Muscle of arm (tissue), 14 donors: ENCODE measurements at places on chromosomes 2 and 18.
A peak's percentile ranks its signal among the peaks of the same experiment; 100 is the strongest.

DNA sequence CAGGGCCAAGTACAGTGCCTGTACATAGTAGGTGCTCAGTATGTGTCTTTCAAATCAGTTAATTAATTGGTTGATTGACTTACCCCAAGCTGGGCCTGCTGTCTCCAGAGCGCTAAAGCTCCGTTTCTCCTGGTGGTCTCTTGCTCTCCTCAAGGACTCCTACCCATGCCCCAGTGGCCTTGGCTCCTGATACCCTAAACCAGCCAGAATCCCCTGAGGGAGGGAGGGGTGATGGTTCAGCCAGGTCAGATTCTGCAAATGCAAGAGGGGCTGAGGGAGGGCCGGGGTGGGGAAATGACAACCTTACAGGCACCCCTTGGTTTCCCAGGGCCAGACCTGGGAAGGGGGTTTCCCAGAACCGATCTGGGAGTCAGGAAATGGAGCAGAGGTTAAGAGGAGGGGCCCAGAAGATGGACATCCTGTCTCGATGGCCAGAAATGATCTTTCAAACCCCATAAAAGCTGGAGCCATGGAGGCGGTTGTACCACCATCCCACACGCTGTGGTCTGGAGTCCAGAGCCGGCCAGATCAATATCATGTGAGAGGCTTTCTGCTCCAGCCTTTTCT lies 209.1 kb downstream of the TNS1 start:
- DNase-seq = no peak

- no peak for DNase-seq
Measured at GRCh38 chr2:188824125-188824524, 150.0 kb upstream of the COL3A1 start.

GRCh38 chr2:174597345-174598047 lies at the start of gene WIPF1:
Gene WIPF1 (minus strand): TSS chr2:174597804. CDS start chr2:174585573, 12,231 bp downstream.
- no peak for DNase-seq

DNA sequence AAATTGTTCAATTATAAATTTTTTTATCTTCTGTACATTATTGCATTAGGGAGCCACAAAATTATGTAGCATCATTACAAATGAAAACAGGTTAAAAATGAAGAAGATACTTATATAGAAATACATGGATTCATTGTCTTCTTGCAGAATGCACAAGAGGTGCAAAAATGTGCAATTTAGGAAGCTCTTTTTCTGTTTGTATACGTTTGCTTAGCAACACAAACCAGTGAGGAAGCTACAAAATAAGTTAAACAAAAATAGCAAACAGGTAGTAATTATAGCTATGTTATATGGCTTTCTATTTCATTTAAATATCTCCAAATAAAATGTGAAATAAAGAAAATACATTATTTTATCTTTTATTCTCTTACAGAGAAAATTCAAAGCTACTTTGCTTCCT lies 177.6 kb upstream of the SESTD1 start:
- DNase-seq = no peak

- DNase-seq = peak; percentile 73
Measured at GRCh38 chr2:42793334-42794270, 1.2 kb upstream of the HAAO start.

DNA sequence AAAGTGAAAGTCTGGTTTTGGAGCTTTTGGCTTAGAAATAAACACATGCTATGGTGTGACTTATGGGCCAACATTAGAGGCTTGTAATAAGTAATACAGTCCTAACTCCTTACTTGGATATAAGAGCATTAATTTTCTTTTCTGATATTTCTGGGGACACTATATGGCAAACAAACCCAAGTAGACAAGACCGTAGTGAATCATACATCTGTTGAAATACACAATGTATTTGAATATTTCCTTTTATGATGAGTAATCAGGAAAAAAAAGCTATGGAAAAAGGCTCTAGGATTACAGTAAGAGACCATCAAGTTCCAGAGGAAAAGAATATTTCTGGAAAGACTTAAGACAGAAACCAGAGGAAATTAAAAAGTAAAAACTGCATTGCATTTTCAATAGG lies 146.0 kb upstream of the CYP26B1 start:
- DNase-seq = no peak

DNA sequence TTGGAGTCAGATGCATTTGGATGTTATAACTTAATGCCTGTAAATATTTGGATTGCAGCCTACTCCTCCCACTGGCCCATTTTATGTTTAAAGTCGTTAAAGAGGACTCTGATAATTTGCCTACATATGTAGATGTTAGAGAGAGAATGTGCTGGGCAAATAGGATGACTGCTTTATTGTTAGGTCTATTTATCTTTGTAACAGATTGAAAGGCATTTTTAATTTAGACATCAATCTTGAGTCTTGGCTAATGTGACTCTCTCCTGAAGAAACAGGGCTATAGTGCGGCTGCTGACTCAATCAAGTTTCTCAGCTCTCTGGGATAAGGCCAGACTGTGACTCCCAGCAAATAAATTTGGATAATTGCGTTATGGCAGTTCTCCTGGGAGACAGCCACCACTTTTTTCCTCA lies 1101.4 kb downstream of the CBLN2 start:
- DNase-seq = peak; percentile 18

GRCh38 chr2:101623031-101623521 lies 74.4 kb upstream of the MAP4K4 start:
- DNase-seq = no peak

DNA sequence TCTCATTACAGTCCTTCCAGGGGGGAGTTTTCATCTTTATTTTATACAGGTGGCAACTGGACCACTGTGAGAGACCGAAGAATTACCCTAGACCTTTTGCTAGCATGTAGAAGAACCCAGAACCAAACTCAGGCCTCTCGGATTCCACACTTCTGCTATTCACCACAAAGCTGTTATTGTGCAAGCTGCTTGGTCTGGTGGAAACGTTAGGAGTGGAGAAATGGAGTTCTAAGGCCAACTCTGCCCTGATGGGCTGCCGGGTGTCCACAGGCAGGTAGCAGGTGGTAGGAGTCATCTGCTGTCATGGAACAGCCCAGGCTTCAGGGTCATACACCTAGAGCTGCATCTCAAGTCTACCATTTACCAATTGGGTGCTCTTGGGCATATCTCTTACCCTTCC lies 218.8 kb downstream of the BCL11A start:
- DNase-seq = no peak

- no peak for DNase-seq
Measured at GRCh38 chr2:141103216-141103615, 1027.6 kb downstream of the LRP1B start.

- no peak for DNase-seq
Measured at GRCh38 chr18:36519358-36519757, 221.8 kb downstream of the FHOD3 start.

DNA sequence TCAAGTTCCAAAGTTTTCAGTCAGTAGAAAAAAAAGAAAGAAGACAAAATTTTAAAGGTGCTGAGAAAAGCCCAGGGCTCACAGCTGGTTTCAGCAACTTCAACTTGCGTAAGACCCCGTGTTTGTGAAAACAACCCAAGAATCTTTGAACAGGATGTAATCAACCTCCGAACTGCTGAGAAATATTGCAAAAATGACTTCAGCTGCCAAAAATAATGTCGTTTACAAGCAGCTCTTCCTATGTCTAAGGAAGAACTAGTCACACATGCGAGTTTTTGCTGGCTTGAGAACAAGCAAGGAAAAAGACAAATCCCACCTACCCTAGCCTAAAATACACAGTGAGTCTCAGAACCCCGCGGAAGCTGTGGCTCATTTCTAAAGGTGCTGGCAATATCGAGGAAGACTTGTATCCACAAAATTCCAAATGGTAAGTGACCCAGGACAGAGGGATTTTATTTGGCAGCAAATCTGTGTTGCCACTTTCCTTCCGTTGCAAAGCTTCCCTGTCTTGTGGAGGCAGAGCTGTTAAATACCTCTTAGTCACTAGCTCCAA lies 59.8 kb upstream of the SLC8A1 start:
- DNase-seq = peak; percentile 64

- no peak for DNase-seq
Measured at GRCh38 chr2:35343135-35343534, 1012.4 kb upstream of the CRIM1 start.

- DNase-seq = no peak
Measured at GRCh38 chr2:27442920-27443282, 720 bp downstream of the KRTCAP3 start.

- no peak for DNase-seq
Measured at GRCh38 chr2:199366406-199366805, 91.3 kb downstream of the SATB2 start.

DNA sequence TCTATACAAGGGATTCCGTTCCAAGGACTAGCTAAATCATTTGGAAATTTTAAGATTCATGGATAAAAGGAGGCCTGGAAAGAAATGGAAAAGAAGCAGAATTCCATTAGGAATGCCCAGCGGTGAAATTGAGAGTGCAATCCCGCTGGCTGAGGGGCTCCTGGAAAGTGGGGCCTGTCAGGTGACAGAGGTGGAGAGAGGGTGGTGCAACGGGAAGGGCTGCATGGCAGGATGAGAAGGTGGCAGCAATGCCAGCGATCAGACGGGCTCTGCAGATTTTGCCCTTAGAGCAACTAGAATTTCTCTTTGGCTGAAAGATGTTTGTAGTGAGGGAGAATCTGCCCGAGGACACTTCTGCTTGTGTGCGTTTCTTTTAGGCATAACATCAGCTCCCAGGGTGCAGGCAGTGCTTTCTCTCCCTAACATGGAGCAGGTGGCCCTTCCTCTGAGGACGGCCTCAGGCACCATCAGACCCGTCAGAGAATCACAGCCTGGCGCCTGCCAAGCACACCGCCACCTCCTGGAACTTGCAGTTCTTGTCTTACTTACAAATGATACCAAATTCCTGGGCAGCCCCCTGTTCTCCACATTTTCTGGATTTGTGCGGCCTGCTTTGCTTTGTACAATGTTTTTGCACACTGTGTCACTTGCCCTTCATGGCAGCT lies 261.6 kb downstream of the NDUFA10 start:
- DNase-seq = no peak

GRCh38 chr18:47260924-47261701 lies 9.7 kb upstream of the SKOR2 start:
- no peak for DNase-seq

GRCh38 chr18:47863041-47863440 lies 67.4 kb downstream of the SMAD2 start:
- DNase-seq = no peak

DNA sequence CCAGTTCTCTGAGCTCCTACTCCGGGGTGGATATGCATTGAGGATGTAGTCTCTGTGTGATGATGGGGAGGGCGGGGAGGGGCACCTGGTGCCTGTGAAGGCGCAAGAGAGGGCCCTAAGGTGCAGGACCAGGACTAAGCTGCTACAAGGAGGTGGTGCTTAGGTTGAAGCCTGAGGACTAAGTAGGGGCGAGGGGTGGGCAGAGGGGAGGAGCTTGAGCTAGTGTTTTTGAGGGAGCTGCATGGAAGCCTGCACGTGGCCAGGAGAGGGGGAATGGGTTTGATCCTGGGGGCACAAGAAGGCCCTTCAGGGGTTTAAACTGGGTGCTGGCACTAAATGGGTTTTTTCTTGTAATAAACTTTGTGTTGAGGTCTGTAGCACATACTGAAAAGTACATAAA lies 105.0 kb downstream of the UGGT1 start:
- no peak for DNase-seq

GRCh38 chr2:110941226-110941625 lies 179.5 kb upstream of the BCL2L11 start:
- DNase-seq = no peak

GRCh38 chr2:136124805-136125204 lies 6.9 kb upstream of the CXCR4 start:
- no peak for DNase-seq

DNA sequence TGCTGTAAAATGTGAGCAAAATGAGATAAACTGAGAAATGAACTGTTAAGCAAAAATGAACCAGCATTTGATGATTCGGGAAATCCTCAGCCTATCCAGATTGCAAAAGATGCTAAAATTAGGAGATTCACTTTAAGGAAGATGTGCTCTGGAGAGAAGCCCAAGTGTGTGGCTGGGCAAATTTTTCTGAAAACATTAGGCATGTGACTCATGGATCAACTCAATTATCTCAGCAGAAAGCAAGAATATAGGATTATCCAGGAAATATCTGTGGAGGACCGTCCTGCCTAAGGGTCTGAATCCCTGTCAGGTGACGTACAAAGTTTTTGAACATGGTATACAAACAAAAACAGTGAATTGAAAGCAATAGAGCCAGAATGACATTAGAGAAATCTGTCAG lies 1268.3 kb upstream of the TMEFF2 start:
- no peak for DNase-seq

GRCh38 chr2:176856683-176857082 lies 355.9 kb upstream of the HNRNPA3 start:
- no peak for DNase-seq

GRCh38 chr2:32768387-32769174 lies 140.7 kb downstream of the TTC27 start:
- no peak for DNase-seq

- no peak for DNase-seq
Measured at GRCh38 chr2:67208887-67209500, 188.1 kb upstream of the ETAA1 start.

DNA sequence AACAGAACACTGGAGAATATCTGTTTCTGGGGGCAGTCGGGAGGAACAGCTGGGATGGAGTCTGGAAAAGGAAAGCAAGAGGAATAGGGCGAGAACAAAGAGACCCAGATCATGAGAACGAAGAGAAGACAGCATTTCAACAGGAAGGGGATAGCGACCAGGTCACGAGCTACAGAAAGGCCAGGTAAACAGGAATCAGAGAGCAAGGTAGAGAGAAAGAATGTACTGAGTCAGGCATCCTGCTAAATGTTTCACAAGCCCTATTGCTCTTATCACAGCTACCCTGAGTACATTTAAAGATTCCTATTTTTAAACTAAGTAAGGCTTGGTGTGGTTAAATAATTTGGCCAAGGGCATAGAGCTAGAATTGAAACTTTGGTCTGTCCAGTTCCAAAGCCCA lies 254.9 kb upstream of the RAB12 start:
- DNase-seq = no peak

- DNase-seq = no peak
Measured at GRCh38 chr2:162082681-162083080, 8.7 kb upstream of the DPP4 start.

DNA sequence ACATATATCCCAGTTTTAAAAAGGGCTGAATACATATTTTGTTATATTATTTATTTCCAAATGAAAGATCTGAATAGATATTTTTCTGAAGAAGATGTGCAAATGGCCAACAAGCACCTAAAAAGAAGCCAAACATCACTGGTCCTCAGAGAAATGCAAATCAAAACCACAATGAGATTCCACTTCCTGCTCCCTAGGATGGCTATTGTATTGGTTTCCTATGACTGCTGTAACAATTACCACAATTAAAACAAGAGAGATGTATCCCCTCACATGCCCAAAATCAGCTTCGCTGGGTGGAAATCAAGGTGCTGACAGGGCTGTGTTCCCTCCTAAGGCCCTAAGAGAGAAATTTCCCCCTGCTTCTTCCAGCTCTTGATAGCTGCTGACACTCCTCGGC lies 23.2 kb downstream of the ABCB11 start:
- DNase-seq = no peak

- no peak for DNase-seq
Measured at GRCh38 chr2:95062242-95063085, 37.0 kb downstream of the MAL start.
